ENCODE measurements at places on chromosomes 5 and 9.
A peak's percentile ranks its signal among the peaks of the same experiment; 100 is the strongest.

GRCh38 chr5:137453483-137454080, 45.5 kb downstream of the SPOCK1 start:
- DNase-seq: no peak

DNA sequence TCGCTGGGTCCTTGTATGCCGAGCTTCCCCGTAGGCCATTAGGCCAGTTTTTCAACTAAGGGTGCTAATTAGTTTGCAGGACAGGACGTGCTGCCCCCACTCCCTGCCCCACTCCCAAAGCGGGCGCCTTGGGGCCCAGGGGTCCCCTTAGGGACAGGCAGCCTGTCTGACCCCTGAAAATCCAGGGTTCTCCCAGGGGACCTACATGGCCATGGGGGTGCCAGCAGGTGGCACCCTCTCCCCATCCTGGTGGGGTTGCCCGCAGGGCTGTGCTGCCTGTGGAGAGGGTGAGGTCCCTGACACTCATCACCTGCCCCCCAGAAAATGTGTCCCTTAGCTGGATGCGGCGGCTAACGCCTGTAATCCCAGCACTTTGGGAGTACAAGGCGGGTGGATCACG, 8.5 kb upstream of the CCDC187 start:
- DNase-seq: no peak

DNA sequence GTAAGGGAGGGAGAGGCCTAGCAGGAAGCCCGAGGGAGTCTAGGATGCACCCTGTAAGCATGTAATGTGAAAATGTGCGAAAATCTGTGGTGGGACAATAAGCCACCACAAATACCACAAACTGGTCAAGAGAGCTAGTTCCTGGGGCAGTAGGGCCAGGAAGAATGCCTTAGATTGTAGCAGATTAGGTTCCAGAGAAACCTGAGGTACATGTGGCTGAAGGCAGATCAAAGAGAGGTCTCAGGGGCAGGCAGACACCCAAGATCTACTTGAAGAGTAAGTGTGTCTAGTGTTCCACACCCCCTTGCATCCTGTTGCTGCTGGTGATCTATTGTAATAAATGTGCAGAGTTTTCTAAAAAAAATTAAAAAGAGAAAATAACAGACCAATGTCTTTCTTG, 1677.3 kb upstream of the CDH6 start:
- DNase-seq: no peak

DNA sequence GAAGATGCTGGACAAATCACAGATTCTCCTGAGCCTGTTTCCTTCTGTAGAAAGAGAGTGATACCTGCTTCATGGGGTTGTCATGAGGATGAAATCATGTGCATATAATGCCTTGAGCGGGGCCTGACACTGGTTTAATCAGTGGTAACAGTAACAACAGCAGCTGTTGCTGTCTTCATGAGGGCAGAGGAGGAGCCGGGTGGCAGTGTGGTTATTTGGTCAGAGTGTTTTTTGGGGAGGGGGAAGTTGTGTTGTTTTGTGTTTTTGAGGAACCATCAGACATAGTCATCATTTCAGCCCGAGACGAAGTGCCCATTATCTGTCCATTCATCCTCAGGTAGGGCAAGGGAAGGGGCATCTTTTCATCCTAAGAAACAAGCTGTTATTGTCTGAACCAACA, 44.0 kb downstream of the NEURL1B start:
- DNase-seq: no peak

GRCh38 chr5:41071975-41072374, 833 bp upstream of the MROH2B start:
- DNase-seq: no peak

DNA sequence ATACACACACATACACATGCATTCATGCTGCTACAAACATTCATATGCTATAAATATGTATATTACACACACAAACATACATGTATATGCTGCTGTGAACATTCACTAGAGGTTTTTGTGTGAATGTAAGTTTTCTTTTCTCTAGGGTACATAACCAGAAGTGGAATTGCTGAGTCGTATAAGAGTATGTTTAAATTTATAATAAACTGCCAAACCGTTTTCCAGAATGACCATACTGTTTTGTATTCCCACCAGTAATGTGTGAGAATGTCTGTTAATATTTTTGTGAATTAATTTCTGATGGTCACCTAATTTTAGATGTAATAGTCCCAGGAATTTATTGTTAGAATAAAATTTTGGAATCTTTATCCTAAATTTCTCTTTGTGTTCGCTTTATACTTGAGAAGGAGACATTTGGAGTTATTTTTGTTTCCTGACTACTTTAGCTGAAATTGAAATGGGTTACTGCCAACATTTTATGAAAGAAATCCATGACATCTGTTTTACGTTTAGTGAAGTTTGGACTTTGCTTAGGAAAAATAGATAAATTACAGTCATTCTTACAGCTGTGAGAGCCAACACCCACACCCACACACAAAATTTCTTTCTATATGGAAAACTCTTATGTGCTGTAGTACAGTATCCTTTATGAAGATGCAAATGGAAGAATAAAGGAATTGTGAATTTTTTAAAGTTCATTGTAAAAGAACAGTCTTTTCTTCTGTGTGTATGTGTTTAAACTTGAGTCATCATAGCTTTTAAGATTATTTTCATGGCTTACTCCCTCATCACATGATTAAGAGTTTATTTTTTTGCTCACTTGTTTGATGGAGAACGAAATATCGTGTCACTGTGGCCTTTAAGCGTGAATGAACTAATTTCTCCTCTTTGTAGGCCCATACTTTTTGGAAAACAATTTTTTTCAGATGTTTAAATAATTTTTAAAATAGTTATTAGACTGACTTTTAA, 24.3 kb downstream of the CENPP start:
- DNase-seq: no peak

DNA sequence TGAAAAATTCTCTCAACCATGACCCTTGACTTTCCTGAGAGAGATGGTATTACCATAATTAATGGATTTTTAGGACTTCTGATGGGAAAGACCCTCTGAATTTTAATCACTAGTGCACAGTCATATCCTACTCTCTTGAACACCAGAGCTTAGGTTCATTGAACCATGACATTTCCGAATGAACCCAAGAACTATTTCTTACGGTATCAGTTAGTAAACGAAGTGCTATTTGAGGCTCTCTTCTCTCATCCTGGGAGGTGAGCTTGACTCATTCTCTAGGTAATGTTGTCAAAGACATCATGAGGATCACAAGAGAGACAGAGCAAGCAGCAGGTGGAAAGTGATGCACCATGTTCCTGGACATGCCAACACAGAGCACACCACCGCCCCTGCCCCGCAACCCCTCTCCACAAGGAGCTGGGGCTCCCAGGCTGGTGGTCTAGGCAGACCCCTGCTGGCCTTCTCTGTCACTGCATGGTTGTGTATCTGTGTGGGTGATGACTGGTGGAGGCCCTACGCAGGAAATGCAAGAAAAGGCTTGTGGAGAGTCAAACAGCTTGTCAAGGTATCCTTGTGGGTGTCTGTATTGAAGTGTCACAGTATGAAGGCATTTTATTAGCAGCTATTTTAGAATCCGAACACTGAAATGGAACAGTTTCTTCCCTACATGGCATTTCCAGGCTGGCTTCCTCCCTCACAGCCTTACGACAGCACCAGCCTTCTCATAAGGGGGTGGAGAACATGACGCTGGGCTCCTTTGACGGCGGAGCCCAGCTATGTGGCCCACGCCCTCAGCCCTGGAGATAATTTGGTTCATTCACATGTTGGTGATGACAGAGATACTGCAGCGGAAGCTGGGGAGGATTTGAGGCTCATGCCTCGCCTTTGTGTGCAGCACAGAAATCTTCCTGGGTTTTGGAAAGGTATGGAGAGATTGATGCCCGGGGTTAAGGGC, 297.6 kb downstream of the NTRK2 start:
- DNase-seq: peak; percentile 39

DNA sequence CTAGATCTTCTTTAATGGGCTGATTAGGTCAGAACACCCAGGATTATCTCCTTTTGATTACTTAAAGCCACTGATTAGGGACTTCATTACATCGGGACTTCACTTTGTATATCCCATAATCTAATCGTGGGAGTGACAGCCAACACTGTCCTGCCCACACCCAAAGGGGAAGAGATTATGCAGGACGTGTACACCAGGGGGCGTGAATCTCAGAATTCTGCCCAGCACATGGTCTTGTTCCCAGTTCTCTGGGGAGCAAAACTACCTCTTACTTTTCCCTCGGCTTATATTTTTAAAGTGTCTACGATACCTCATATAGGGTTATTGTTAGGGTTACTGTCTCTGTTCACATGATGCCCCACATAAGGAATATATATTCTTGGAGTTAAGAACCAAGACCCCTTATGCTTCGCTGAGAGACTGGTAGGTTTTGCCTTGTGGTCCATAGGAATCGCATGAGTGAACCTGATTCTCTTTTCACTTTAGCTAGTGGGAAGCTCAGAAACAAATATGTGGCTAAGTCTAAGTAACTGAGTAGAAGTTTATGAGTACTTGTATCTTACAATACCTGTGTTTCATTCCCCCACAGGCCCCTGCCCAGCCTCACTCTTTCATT, 192.7 kb downstream of the GNA14 start:
- peak; percentile 71 for DNase-seq

GRCh38 chr9:76528642-76529190, 69.7 kb downstream of the GCNT1 start:
- DNase-seq: no peak

GRCh38 chr5:100780376-100780870, 122.7 kb downstream of the ST8SIA4 start:
- no peak for DNase-seq

DNA sequence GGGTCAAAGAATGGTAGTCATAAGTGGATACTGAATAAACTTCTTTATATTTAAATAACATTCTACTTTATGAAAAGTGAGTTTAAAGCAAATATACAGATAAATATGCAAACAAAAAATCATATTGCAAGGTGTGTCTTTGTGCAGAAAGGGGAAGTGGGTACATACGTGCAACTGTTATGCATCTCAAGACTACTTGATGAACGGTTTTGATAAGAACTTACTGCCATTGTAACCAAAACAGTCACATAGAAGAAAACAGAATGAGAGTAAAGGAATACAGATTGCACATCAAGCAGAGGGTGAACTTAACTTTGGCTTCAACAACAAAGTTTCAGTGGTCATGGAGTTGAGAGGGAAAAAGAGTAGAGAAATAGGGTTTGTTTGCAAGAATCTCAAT, 9.9 kb downstream of the CAMK4 start:
- DNase-seq: no peak

DNA sequence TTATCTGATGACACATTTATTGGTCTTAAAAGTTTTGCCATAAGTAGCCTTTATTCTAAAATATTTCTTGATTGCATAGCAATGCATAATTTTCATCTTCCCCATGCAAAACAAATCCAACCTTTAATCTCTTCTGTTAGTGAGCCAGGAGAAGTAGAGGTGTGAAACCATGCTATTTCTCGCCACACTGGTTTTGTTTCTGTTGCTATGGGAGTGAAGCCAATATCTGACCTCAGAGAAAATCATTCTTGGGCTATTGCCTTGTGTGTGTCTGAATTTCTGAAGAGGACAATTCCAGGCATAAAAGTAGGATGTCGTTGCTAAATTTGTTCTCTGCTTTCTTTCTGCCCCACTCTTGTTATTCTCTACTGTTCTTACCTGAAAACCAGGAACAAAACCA, 183.6 kb downstream of the PTTG1 start:
- no peak for DNase-seq

DNA sequence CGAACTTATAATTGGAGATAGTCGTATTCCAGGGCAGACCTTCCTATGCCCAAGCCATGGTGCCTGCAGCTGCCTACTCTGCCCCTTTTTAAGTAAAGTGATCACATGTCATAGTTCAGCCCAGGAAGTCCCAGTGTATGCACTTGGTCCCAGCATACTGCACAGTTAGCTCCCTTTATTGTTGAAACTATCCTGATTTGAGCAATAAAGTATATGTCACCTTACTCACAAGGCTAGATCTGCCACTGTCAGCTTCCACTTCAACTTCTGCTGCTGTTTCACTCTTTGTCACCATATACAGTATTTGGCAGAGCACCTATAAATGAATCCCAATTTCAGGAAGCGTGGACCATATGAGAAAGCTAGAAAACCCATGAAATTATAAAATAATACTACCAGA, 103.8 kb upstream of the PTGER4 start:
- DNase-seq: no peak

- DNase-seq: no peak
Observed at GRCh38 chr9:123063177-123063598, 29.7 kb downstream of the GPR21 start.

DNA sequence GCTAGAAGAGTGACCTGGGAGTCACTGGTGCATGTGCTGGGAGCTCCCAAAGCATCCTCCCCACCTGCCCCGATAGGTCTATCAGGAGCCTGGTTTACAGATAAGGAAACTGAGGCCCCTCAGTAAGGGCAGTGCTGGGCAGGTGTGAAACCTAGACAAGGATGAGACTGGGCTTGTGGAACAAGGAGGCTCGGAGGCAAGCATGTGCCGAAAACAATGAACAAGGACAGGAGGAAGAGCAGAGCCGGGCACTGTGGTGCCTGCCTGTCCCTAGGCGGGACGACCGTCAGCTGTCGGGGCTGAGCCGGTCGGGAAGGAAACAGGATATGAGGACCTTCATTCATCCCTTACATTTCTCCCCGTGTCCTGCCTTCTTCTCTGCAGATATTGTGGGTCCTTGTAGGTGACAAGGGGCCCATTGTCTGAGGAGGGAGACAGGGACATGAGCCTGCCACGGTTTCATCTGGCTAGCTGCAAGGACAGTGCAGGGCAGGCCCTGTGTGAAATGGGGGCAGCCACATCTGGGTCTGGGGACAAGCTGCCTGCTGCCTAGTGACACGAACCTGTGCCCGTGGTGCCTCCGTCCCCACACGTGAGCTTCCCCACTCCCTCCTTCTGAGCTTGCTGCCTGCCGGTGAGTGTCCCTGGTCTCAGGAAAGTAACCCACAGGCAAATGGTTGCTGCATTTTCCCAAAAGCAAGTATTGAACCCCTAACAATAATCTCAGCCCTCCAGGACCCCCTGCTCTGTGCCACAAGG, 18.6 kb downstream of the FGD3 start:
- no peak for DNase-seq

- DNase-seq: peak; percentile 53
Observed at GRCh38 chr9:15416880-15417279, 5.8 kb upstream of the SNAPC3 start.

DNA sequence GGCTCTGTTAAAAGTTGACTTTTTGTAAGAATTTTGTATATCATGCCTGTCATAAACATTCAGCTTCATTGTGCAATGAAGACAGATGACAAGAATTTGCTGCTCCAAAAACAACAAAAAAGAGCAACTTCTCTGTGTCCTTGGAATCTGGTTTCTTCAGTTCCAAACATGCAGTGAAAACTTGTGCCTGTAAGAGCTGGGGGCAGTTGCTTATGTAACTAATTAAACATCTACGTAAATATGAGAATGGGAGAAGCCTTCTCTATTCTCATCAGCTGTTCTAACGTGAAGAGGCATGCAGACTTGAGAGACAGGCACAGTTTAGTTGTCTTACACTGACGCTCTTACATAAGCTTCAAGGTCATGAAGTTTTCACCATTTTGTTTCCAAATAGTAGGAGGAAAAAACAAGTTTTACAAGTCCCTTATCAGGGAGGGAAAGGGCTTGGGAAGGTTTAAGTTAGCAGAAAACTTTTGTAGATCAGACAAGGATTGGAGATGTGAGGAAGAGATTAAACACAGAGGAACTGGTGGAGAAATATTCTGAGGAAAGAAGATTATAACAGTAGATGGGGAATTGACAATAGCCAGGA, 170.4 kb downstream of the RFK start:
- DNase-seq: no peak
